Activated CD8-positive, alpha-beta memory T cell treated with anti-CD3 and anti-CD28 coated beads for 1 hour (primary cell): ENCODE measurements at places on chromosomes 4 and X.

GRCh38 chr4:145988628-145989027 lies 50.0 kb upstream of the ZNF827 start:
- no peak for DNase-seq

GRCh38 chr4:142350871-142351270 lies 495.2 kb downstream of the INPP4B start:
- no peak for DNase-seq

GRCh38 chr4:74105656-74106280 lies 6.8 kb upstream of the CXCL2 start:
- no peak for DNase-seq

GRCh38 chrX:151174581-151175282 lies 1.7 kb upstream of the GPR50 start:
- DNase-seq: no peak

DNA sequence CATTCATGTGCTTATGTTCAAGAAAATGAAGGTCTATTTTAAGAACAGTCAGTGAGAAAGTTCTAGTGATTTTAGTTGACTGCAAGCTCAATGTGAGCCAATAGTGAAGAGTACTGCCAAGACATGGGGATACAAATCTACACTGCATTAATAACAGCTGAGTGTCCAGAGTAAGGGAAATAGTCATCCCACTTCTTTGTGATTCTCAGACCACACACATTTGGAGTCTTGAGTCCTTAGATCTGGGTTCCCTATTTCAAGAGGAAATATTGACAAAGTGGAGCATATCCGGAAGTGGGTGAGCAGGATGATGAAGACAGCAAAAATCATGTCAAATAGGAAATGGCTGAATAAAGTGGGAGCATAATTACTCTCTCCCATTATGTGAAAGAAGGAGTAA lies 171.1 kb downstream of the LARP7 start:
- DNase-seq: no peak

GRCh38 chr4:175125410-175126068 lies 207.4 kb downstream of the ADAM29 start:
- no peak for DNase-seq

DNA sequence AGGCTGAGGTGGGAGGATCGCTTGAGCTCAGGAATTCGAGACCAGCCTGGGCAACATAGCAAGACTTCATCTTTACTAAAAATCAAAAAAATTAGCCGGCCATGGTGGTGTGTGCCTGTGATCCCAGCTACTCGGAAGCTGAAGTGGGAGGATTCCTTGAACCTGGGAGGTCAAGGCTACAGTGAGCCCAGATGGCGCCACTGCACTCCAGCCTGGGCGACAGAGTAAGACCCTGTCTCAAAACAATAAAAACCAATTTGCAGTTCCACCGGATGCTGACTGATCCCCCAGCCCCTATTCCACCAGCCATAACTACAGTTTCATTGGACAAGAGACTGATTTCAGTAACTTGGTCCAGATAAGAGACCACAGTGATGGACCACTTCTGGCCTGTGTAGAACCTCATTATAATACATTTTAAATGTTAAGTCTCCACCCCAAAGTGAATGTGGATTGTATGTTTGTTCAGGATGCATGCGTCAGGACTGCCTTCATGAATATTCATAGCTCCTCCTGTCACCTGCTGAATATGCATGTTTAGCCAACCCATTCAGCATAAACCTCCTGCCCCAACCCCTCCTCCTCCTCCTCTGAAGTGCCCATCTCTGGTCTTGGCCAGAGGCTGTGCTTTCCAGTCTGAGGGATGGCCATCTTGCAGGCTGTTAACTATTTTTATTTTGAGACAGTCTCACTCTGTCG lies 2.3 kb upstream of the SLBP start:
- DNase-seq: no peak

DNA sequence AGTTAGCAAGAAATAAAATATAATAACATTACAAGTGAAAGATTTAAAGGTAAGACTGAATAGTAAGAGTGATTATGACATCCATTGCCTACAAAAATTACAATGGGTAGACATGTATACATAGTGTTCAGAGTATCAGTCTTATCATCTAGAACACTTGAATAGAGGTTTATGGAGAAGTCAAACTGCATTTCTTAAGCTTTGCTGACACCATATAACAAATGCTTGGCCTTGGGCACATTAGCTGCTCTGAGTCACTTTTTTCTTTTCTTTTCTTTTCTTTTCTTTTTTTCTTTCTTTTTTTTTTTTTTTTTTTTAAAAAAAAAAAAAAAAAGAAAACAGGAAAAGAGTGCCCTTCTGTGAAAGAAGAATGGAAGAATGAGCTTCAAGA lies 220.0 kb downstream of the SPCS3 start:
- DNase-seq: no peak

GRCh38 chrX:84133023-84133422 lies 55.0 kb downstream of the RPS6KA6 start:
- no peak for DNase-seq

DNA sequence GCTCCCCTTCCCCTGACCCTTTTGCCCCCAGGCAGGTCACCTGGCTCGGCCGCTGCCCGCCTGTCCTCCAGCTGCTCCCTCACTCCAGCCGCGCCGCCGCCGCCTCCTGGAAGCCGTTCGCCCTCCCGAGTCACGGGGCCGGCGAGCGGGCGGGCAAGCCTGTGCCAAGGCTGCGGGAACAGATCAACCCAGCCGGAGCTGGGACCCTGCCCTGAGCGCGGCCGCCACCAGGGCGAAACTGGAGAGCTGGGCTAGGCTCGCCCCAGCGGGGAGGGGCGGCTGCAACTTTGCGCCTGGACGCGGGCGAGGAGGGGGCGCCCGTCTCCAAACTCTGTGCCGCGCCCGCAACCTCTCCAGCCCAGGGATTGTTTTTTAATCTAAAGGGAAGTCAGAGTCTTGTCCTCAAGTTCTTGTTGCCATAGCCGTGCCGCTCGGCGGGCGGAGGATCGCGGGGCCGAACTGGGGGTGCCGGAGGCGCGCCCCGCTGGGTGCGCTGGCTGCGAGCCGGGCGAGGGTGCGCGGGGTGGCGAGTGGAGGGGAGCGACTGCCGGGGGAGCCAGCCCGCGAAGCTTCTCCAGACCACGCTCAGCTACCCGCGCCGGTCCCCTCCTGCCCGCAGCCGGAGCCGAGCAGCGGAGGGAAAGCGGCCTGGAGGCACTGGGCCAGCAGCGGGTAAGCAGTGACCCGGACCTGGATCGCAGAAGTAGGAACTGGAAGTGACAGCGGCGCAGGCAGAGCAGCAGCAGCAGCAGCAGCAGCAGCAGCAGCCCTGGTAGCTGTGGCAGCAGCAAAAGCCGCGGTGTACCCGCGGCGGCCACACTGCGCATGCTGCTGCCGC lies 13.4 kb downstream of the ARHGEF6 start:
- DNase-seq: no peak

- no peak for DNase-seq
Measured at GRCh38 chr4:77697860-77698590, 92.4 kb downstream of the CXCL13 start.

GRCh38 chr4:24265989-24266388 lies 318.4 kb downstream of the DHX15 start:
- DNase-seq: no peak

DNA sequence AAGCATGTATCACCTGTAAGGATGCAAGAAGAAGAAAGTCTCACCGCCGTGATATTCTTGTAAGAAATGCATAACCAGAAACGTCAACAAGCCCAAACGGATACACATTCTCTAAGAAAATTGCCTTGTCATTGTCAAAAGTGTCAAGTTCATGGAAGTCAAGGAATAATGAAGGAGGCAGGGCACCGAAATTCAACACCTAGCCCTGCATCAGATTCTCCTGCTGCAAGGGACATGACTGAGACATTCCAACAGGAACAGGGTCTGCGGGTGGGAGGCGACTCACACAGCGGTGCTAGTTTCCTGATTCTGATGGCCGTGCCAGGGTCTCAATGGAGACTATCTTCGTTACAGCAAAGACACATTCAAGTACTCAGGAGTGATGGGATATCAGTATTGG lies 26.7 kb downstream of the IRF2 start:
- DNase-seq: no peak

GRCh38 chr4:185993328-185993973 lies 75.5 kb upstream of the TLR3 start:
- DNase-seq: no peak

DNA sequence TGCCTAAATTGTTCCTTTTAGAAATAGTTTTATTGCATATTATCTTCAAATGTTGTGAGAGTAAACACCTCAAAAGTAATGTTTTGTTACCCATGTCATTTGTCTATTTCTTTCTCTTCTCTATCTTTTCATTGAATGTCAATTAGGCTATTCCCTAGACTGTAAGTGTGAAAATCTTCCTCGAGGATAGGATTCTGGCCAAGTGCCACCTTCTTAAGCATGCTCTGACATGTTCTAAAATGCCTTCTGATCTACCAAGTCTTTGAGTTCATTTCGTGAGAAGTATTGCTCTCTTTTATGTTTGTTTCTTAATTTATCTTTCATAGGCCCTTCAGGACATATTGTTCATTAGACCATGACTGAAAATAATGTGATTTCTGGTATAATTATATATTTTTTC lies 44.1 kb upstream of the TLL1 start:
- DNase-seq: no peak

GRCh38 chr4:127446427-127446885 lies 186.3 kb upstream of the INTU start:
- DNase-seq: no peak

- DNase-seq: no peak
Measured at GRCh38 chr4:74716436-74716765, 77.9 kb downstream of the BTC start.

- no peak for DNase-seq
Measured at GRCh38 chrX:134484039-134484438, 24.1 kb downstream of the HPRT1 start.

- no peak for DNase-seq
Measured at GRCh38 chr4:148017801-148018200, 285.9 kb downstream of the ARHGAP10 start.

GRCh38 chrX:87583679-87584078 lies 66.1 kb downstream of the KLHL4 start:
- no peak for DNase-seq

DNA sequence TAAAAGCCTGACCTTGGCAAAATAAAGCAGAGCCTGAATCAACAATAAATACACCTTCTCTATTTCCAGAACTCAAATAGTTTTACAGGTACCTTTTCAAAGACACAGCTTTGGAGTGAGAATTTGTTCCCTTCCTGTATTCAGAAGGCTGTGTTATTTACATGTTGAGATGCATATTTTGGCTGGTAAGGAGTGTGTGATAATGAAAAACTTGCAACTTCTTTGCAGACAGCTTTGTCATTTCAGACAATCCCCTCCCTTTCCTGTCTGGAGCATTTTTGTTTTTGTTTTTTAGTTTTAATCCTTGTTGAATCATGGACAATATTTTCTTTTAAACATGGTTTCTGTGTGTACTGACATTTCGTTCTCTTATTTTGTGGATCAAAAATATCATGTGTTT lies 493.8 kb downstream of the FAT4 start:
- no peak for DNase-seq

DNA sequence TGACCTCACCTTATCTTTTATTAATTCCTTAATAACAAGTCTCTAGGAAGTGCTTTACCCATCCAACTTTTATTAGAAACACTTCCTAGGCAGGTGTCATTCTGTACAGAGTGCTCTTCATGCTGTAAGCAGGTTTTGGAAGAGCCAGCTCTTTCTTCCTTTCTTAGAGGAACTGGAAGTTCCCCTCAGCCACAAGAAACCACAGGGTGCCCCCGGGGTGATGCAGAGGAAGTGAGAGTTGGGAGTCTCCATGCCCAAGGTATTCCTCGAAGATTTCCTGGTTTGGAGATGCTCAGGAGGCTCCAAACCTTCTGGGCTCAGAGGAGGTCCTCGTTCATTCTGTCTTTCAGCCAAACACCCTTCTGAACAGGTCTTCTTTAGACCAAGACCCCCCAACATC lies 83.8 kb downstream of the EGF start:
- no peak for DNase-seq

- DNase-seq: no peak
Measured at GRCh38 chr4:23889814-23890341, at the start of gene PPARGC1A. Gene PPARGC1A (minus strand): TSS chr4:23890047. CDS start chr4:23889957, 90 bp downstream.

- no peak for DNase-seq
Measured at GRCh38 chrX:153063315-153063714, 7.0 kb downstream of the PNMA3 start.

GRCh38 chr4:1614854-1615595 lies 69.1 kb downstream of the FAM53A start:
- no peak for DNase-seq

DNA sequence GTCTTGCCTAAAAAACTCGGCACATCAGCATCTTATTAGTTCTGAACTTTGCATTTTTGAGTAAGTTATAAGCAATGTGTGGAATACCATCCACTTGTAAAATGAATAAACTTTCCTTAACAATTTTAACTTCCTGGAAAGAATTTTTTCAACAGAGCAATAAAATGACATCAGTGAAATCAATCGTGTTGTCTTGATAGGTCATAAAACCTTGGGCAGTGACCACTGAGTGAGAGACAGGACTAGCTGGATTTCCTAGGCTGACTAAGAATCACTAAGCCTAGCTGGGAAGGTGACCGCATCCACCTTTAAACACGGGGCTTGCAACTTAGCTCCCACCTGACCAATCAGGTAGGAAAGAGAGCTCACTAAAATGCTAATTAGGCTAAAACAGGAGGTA lies 403.0 kb upstream of the CNKSR2 start:
- DNase-seq: no peak

- no peak for DNase-seq
Measured at GRCh38 chrX:3609810-3610209, 103.6 kb downstream of the PRKX start.

DNA sequence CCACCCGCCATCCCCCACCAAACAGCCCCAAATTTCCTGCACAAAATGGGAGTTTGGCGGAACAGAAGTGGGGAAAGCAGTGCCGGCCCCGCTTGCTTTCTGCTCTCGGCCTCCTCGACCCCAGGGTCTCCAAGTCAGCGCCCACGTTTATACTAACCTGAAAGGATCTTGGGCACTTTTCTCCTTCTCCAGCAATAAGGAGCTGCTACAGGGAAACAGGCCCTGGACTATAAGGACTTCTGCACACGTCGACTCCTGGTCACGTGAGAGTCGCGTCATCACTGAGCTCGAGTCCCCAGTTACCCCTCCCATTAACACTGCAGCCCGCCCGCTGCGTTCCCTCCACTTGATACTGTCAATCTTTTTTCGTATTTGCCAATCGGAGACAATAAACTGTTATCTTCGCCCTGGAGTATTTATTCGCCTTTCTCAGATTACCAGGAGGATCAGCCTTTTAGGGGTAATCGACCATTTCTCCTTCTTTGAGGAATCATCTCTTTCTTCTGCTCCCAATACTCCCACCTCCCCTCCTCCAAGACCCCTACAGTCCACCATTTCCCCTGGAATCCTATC lies at the start of gene TCEAL8:
Gene TCEAL8, minus strand, starts transcription at position 235 of the 573 bp plus-strand sequence. CDS start 1,176 bp downstream, outside the sequence.
- DNase-seq: peak; percentile 21

GRCh38 chrX:120380699-120381098 lies 18.8 kb downstream of the ATP1B4 start:
- no peak for DNase-seq

GRCh38 chrX:44155126-44155525 lies 181.9 kb upstream of the NDP start:
- DNase-seq: no peak

GRCh38 chrX:94424456-94424855 lies 750.5 kb downstream of the FAM133A start:
- no peak for DNase-seq
